CD4-positive, alpha-beta memory T cell (primary cell): ENCODE measurements at places on chromosomes 7 and 10. TPM values are rescaled to one million over a fixed set of nuclear protein-coding genes. Genes with fewer than 3 reads are reported as not detected.
A peak's percentile ranks its signal among the peaks of the same experiment; 100 is the strongest.

SLC29A3 gene
- total RNA-seq = 7.0 TPM

GRM8 gene
- total RNA-seq = not detected

IGFBP3 gene
- 19.0 TPM for total RNA-seq

MLXIPL gene
- not detected for total RNA-seq

DNA sequence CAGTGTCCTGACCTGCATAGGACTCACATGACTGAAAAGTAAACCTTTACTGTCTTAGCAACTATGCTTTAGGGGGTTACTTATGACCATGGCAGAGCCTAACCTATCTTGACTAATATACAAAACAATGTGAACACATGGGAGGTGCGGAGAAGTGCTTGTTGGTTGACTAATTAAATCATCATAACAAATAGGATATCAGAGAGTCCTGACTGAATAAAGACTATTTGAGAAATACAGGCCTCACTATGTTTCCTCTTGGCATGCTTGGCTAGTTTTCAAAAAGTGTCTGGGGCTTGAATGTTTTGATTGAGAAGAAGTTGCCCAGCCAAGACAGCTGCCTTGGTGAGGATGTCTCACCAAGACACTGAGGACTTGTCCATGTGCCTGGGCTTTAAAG, 104.4 kb upstream of the PHYHIPL start:
- no peak for DNase-seq

DNA sequence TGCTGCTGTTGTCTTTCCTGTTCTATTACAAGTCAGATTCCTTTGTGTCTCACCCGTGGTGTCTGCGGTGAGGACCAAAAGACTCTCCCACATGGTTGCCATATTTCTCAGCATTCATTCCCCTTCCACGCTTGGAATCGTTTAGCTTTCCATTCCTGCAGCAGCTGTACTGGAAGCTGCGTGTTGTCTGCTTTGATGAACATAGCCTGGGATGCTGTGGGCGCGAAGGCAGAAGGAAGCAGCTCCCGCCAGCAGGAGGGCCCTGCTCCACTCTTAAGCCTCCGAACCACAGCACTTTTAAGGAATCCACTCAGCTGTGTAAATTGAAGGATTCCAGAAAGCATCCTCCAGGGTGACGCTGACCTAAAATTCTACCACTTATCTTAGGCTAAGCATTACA, 303.6 kb upstream of the PITRM1 start:
- no peak for DNase-seq

DNA sequence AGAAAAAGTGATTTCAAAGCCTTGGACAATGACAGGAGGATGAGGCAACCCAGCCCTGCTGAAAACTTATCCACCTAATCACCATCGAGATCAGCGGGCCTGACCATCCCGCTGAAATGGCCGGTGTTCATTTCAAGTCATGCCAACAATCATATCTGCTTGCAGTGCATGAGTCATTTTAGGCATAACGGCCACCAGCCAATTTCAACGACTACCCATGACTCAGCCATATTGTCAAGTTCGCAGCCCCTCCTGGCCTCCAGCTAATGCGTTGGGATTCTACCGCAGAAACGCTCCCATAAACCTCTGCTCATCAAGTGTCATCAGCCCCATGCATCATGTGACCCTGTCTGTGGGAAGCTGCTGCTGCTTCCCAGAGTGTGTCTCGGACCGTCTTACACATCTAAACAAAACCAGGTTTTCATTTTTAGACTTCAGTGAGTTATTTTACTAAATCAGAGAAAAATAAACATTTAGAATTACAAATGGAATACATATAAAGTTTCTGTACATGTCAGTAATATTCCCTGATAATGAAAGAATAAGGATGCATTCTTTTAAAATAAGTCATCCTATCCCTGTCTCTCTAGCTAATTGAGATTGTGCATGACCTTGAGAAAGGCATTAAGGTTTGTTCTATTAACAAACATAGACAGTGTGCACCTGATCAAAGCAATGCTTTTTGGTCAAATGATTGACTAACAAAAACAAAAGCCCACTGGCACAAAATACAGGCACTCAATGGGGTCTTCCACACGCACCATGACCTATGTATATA, 188.9 kb downstream of the ADAM12 start:
- no peak for DNase-seq

DNA sequence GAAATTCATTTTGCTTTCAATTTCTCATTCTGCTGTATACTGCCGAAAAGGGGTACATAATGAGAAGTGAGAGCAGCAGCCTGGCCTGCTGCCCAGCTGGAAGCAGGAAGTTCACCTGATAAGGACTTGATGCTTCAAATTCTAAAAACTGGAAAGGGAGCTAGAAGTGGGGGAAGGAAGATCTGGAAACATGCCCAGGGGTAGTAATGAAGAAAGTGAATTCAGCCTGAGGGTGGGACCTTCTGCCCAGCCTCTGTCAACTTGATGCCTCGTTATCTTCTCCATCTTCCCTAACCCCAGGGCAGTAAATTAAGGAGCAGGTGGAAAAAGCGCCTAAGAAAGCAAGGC, 69.4 kb downstream of the ARMH3 start:
- no peak for DNase-seq

GRCh38 chr7:18306696-18307095, 188.9 kb upstream of the HDAC9 start:
- DNase-seq = no peak

DNA sequence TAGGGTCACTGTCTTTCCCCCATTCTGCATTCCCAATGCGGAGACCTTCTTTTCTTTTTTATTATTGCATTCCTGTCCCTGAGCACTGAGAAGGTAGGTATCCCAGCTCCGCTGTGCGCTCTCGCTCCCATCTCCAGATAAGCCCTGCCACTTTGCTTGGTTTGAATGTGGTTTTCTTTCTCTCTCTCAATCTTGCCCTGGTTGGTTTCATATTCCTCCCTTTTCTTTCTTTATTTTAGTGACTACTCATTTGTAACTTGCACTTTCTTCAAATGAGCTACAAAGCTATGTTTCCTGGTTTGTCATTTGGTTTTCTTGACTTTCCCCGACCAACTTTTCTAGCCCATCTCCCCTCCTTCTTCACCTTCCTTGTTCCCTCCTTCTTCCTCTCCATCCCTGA, 29.0 kb upstream of the HSPB1 start:
- DNase-seq = no peak

GRCh38 chr7:100728196-100728595, 5.2 kb upstream of the ZAN start:
- no peak for DNase-seq

DNA sequence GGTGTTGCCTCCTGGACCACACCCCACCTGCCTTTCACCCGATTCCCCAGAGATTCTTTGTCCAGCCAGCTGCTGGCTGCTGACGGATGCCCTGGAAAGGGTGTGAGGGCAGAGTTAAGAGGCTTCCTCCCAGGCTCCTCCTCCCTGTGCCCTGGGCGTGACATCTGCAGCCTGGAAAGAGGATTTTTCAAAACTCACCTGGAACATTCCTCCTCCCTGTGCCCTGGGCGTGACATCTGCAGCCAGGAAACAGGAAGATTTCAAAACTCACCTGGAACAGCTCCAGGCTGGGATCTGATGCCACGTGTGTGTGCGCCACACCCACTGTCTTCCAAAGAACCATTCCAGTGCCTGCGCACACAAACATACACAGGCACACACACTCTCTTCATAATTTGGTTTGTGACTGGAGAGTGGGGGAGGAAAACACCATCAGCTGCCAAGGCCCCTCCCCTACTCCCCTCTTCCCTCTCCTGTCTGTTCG, 5.2 kb downstream of the MARVELD1 start:
- DNase-seq = no peak

DNA sequence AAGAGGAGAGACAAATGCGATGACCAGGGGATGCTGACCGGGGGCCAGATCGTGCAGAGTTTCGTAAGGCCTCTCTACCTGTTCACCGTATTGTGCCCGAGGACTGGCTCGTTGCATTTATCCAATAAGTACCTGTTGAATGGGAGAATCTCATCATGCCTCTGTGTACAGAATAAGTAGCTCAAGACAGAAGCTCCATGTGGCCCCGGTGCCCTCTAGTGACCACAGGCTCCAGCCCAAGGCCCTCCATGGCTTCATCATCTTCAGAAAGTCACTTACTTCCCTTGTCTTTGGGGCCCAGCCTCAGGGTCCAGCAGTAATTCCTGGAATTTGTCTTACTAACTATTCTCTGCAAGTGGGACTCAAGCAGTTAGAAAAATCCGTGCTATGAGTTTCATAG, 151.0 kb downstream of the CHN2 start:
- no peak for DNase-seq

GRCh38 chr7:103577059-103577458, 131.1 kb upstream of the SLC26A5 start:
- DNase-seq = no peak

DNA sequence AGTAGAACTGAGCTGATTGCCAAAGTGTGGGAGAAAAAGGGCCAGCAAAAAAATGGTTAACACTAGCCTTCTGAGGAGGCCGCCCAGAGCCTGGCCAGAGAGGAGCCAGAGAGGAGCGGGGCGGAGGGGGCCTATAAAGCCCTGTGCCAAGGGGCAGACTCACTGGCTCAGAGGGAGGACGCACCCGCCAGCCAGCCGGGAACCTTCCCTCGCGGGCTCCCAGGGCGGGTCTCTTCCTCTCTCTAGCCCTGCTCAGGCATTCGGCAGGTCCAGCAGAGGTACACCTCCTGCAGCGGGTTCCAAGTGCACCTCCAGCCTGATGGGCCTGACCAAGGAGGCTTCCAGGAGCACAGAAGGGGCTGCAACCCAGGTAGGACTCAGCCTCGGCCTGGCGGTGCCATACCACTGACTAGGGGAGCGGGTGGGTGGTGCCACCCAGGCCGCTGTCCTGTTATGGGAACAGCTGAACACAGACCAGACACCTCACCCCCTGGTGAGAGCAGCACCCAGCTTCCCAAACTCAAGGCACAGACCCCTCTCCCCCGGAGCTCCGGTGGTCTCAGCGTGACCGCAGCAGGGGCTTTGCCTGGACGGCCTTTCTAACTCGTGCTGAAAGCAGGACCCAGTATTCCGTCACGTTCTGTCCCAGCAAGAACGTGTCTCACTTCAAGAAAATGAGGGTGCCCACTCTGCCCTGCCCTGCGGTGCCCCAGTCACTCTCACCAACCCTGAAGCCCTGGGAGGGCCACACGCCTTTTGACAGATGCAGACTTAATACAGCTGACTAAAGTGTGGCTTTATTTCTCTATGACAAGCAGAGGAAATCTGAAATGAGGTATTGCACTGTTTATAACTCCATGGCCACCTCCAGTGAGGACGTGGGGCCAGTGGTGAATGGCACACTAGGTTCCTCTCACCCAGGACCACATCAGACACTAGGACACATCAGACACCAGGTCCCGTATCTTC, at the start of gene GPER1:
Gene GPER1 (plus strand): TSS at position 162 of the 969 bp plus-strand sequence. CDS start 3,616 bp downstream, outside the sequence.
- DNase-seq = no peak

DNA sequence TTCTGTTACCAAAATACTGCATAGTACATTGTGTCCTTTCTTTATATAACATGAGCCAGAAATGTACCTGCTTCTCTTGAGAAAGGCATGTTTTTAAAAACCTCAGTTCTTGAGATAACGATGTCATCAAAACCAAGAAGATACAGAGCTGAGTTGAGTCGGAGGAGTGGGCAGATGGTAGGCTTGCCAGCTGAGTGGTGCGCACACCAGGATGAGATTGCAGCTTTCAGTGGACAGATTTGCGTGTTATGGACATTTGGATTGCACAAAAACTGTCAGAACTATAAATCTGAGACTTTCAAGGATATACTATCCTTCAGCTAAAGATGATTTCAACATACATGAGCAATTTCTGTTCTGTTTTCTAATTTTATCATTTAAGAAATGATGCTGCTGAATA, 25.0 kb downstream of the PRKAR2B start:
- no peak for DNase-seq

GRCh38 chr7:5425507-5426225, 2.0 kb upstream of the TNRC18 start:
- peak; percentile 15 for DNase-seq

DNA sequence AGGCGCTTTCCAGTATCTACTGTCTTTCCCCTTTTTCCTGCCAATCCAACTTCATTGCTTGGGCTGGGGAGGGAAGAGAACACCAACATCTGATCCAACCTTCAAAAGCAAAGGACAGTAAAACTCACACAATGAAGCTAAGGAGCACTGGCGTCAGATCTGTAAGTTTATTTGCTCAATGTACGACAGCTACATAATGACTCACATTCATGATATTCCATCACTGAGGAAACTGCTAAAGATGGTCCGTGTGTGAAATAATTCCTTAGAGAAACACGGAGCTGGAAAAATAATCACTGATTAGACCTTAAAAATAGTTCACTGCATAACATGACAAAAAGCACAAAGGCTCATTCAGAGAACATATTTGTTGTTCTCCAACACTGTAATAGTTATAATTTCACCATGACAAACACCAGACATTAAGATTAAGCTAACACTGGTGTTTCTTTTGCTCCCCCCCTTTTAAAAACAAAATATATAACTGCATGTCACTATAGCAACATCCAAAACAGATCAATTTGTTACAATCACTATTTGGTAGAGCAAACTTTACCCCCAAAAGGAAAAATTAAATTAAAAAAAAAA, 24.3 kb downstream of the HSPB1 start:
- no peak for DNase-seq

DNA sequence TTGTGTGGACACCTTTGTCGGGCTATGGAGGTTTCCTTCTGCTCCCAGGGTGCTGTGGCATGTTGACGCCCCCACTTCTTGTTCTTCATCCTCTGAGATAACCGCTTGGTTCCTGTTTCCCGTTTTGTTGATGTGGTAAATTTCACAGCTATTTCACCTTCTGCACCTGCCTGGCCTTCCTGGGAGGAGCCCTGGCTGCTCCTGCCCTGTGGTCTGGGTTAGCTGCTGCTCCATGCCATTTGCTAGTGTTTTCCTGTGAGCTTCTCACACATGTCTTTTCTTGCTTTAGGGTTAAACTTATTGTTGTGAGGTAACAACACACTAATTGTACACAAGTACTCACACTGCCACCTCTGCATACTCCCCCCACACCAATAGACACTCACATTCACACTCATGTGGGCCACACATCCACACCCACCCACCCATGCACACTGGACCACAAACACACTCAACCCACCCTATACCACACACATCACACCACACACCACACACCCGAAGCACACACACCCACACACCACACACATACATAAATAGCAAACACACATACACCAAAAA, 46.5 kb upstream of the MSMB start:
- no peak for DNase-seq

DNA sequence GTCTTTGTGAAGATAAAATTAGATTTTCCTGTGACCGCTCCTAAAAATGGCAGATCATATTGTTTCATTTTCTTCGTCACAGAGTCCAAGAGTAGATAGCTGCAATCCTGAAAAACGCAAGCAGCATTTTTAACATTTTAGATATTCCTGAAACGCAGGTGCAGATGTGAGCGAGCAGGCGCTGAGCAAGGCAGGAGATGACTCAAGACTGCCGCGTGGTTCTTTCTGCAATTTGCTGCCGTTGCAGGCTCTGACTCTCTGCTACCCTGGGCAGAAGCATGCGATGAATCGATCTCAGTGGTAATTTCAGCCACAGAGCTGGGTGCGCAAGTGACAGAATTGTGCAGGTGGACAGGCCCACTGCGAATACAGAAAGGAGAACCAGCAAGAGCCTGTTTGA, 331.9 kb downstream of the ACTR3B start:
- no peak for DNase-seq
